ENCODE measurements at places on chromosomes 5 and 9.

GRCh38 chr5:171264843-171265242 lies 44.2 kb upstream of the TLX3 start:
- no peak for DNase-seq

- no peak for DNase-seq
Observed at GRCh38 chr9:119318371-119318770, 50.9 kb downstream of the BRINP1 start.

- DNase-seq: no peak
Observed at GRCh38 chr5:107676702-107677101, 6.0 kb upstream of the EFNA5 start.

DNA sequence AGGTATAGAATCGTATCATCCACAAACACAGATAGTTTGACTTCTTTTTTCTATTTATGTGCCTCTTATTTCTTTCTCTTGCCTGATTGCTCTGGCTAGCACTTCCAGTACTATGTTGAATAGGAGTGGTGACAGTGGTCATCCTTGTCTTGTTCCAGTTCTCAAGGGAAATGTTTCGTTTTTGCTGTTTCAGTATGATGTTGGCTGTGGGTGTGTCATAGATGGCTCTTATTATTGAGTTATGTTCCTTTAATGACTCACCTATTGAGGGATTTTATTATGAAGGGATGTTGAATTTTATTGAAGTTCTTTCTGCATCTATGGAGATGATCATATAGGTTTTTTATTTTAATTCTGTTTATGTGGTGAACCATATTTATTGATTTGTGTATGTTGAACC lies 70.3 kb downstream of the ENC1 start:
- no peak for DNase-seq

- DNase-seq: no peak
Observed at GRCh38 chr5:166433679-166434078, 1857.8 kb upstream of the WWC1 start.

GRCh38 chr5:85108471-85108870 lies 723.8 kb upstream of the EDIL3 start:
- DNase-seq: no peak

Data from NCI-H2227 treated with DMSO at 0.1 percent for 48 hours (cell line).